ENCODE measurements at places on chromosomes 4 and X. TPM values are rescaled to one million over a fixed set of nuclear protein-coding genes. Genes with fewer than 3 reads are reported as not detected.

DNA sequence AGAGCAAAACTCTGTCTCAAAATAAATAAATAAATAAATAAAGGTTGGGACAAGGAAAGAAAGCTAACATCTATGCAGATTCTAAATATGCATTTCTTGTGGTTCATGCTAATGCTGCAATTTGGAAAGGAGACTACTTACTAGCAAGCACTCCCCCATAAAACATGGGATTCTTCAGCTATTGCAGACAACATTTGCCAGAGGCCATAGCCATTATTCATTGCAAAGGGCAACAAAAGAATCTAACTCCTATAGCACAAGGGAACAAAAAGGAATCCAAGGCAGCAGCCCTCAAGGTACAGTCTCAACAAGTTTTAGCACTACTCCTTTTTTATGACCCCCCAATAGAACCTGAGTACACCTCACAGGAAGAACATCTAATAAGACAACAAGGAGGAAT lies 8.0 kb upstream of the HERC5 start:
- H3K4me3 ChIP-seq, result no peak overlapping the region
- H3K4me1 ChIP-seq, result no peaks in the 10 kb centered on the region
- H3K36me3 ChIP-seq, result no peaks in the 10 kb centered on the region
- no peak overlapping the region for H3K27ac ChIP-seq
- no peaks in the 10 kb centered on the region for H3K27me3 ChIP-seq

The BMX gene
- not detected for total RNA-seq

The PF4V1 gene
- total RNA-seq, result not detected

The STK32B gene
- not detected for total RNA-seq

- no peaks in the 10 kb centered on the region for H3K4me1 ChIP-seq
- H3K4me3 ChIP-seq, result no peak overlapping the region
- no peaks in the 10 kb centered on the region for H3K36me3 ChIP-seq
- no peak for DNase-seq
- H3K27ac ChIP-seq, result no peak overlapping the region
Measured at GRCh38 chr4:149791851-149792250, 23.8 kb downstream of the IQCM start.

GRCh38 chr4:87843936-87844335 lies 11.2 kb downstream of the MEPE start:
- H3K27me3 ChIP-seq, result no peaks in the 10 kb centered on the region
- H3K4me1 ChIP-seq, result peaks cover 4% of the 10 kb centered on the region
- no peak for DNase-seq
- no peaks in the 10 kb centered on the region for H3K36me3 ChIP-seq
- no peak overlapping the region for H3K27ac ChIP-seq

DNA sequence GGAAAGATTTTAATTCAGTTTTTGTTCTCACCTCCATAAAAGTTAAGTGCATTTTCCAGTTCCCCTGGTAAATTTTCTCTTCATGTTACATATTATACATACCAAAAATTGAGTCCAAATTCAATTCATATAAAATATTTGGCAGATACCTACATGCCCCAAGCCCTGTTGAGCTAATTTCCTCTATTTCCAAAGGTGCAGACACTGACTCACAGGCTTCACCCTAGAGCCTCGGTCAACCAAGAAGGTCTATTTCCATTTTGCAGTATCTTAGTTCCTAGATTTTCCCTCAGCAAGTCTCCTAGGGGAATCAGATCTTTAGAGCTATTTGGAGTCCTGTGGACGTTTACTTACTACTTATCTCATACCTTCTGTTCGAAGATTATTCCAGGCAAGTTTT lies 174.4 kb downstream of the TSPAN5 start:
- H3K27ac ChIP-seq, result no peak overlapping the region
- peaks cover 9% of the 10 kb centered on the region for H3K4me1 ChIP-seq
- H3K4me3 ChIP-seq, result no peak overlapping the region
- no peaks in the 10 kb centered on the region for H3K27me3 ChIP-seq
- DNase-seq, result no peak
- H3K36me3 ChIP-seq, result no peaks in the 10 kb centered on the region

- H3K4me1 ChIP-seq, result no peaks in the 10 kb centered on the region
- no peak overlapping the region for H3K27ac ChIP-seq
- DNase-seq, result no peak
- no peaks in the 10 kb centered on the region for H3K36me3 ChIP-seq
- H3K27me3 ChIP-seq, result peaks cover 3% of the 10 kb centered on the region
- no peak overlapping the region for H3K4me3 ChIP-seq
Measured at GRCh38 chr4:26287756-26288155, 33.1 kb upstream of the RBPJ start.

GRCh38 chr4:151324752-151325110 lies 674 bp downstream of the SH3D19 start:
- no peaks in the 10 kb centered on the region for H3K36me3 ChIP-seq
- H3K4me3 ChIP-seq, result peak overlapping the region; percentile 27
- peaks cover 3% of the 10 kb centered on the region for H3K27me3 ChIP-seq
- DNase-seq, result no peak

- no peaks in the 10 kb centered on the region for H3K27me3 ChIP-seq
- no peak for DNase-seq
- peak overlapping the region; percentile 29 for H3K27ac ChIP-seq
Measured at GRCh38 chrX:48924270-48924669, 5.4 kb upstream of the PIM2 start.

The POU4F2 gene
- total RNA-seq, result not detected

DNA sequence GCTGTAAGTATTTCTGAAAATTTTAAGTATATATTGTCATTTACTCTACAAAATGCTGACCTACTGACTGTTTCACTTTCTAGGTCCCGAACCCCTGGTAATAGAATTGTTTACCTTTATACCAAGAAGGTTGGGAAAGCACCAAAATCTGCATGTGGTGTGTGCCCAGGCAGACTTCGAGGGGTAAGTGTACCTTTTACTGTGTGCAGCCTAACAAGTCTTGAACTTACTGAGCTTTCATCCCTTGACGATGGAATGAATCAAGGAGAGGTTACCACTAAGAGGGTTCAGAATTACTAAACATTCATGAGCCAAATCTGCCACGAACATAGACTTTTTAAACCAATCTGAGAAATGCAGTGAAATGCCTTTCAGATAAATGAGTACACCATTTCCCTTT lies 1.6 kb downstream of the RPL34 start:
- H3K4me3 ChIP-seq, result no peak overlapping the region
- H3K27me3 ChIP-seq, result no peaks in the 10 kb centered on the region
- H3K4me1 ChIP-seq, result peaks cover 29% of the 10 kb centered on the region
- H3K36me3 ChIP-seq, result peaks cover 49% of the 10 kb centered on the region

DNA sequence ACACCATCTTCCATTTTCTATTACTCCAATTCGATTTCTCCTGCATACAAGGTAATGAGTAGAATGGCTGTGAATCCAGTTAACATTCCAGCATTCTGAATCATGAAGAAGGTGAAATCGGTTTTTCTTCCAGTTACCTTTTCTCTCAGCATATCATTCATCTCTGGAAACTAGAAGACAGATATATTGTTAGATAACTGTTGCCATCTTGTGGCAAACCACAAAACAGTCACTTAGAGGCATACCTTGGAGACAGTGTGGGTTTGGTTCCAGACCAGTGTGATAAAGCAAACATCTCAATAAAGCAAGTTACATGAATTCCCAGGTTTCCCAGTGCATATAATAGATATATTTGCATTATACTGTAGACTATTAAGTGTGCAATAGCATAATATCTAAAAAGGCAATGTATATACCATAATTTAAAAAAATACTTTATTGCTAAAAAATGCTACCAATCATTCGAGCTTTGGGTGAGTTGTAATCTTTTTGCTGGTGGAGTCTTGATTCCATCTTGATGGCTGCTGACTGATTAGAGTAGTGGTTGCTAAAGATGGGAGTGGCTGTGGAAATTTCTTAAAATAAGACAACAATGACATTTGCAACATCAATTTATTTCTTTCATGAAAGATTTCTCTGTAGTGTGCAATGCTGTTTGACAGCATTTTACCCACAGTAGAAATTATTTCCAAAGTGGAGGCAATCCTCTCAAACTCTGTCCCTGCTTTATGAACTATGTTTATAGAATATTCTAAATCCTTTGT lies 82.1 kb downstream of the SLC39A8 start:
- no peaks in the 10 kb centered on the region for H3K4me1 ChIP-seq
- no peaks in the 10 kb centered on the region for H3K36me3 ChIP-seq
- no peak overlapping the region for H3K27ac ChIP-seq
- no peak for DNase-seq
- no peaks in the 10 kb centered on the region for H3K27me3 ChIP-seq

- no peak overlapping the region for H3K27ac ChIP-seq
- no peaks in the 10 kb centered on the region for H3K4me1 ChIP-seq
- no peak for DNase-seq
- no peak overlapping the region for H3K4me3 ChIP-seq
- no peaks in the 10 kb centered on the region for H3K36me3 ChIP-seq
- H3K27me3 ChIP-seq, result no peaks in the 10 kb centered on the region
Measured at GRCh38 chr4:147975325-147975724, 243.4 kb downstream of the ARHGAP10 start.

The CRLF2 gene
- 0.48 TPM for total RNA-seq

- H3K27me3 ChIP-seq, result no peaks in the 10 kb centered on the region
- no peak overlapping the region for H3K4me3 ChIP-seq
- no peak for DNase-seq
- peaks cover 11% of the 10 kb centered on the region for H3K4me1 ChIP-seq
- H3K36me3 ChIP-seq, result no peaks in the 10 kb centered on the region
- H3K27ac ChIP-seq, result no peak overlapping the region
Measured at GRCh38 chr4:152356428-152357034, 179.4 kb downstream of the FBXW7 start.

The BGN gene
- total RNA-seq, result 0.70 TPM

The MID1IP1 gene
- 65.2 TPM for total RNA-seq

DNA sequence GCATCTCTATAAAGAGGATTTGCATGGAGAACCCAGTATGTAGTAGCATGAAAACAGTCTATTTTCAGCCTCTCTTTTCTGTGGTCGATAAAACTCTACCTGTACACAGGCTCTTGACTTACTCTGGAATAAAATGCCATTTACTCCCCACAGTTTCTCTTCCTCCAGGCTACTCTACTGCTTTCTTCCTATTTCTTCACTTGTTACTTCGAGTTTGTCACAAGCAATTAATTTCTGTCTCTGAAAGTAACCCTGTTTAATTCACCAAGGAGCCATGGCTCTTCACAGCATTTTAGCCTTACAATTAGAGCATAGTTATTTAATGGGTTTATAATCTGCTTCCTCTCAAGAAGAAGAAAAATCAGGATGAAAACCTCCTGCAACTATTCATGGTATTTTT lies 472.9 kb upstream of the PRKX start:
- no peaks in the 10 kb centered on the region for H3K4me1 ChIP-seq
- no peak overlapping the region for H3K4me3 ChIP-seq

GRCh38 chrX:39665830-39666518 lies 431.8 kb downstream of the BCOR start:
- no peak for DNase-seq
- no peaks in the 10 kb centered on the region for H3K36me3 ChIP-seq
- H3K27ac ChIP-seq, result no peak overlapping the region
- H3K27me3 ChIP-seq, result no peaks in the 10 kb centered on the region
- no peak overlapping the region for H3K4me3 ChIP-seq

GRCh38 chr4:174752026-174752425 lies 77.0 kb downstream of the GLRA3 start:
- H3K36me3 ChIP-seq, result no peaks in the 10 kb centered on the region
- H3K27me3 ChIP-seq, result peaks cover 2% of the 10 kb centered on the region
- H3K4me3 ChIP-seq, result no peak overlapping the region
- no peak overlapping the region for H3K27ac ChIP-seq

The TMEM156 gene
- total RNA-seq, result 17.7 TPM

- H3K27me3 ChIP-seq, result no peaks in the 10 kb centered on the region
- no peak for DNase-seq
- H3K27ac ChIP-seq, result no peak overlapping the region
- no peaks in the 10 kb centered on the region for H3K36me3 ChIP-seq
Measured at GRCh38 chr4:167885872-167886271, 206.5 kb upstream of the ANXA10 start.

- H3K4me3 ChIP-seq, result peak overlapping the region; percentile 67
- DNase-seq, result no peak
- peaks cover 6% of the 10 kb centered on the region for H3K4me1 ChIP-seq
- no peaks in the 10 kb centered on the region for H3K36me3 ChIP-seq
- H3K27ac ChIP-seq, result no peak overlapping the region
Measured at GRCh38 chr4:94758700-94759399, 1.1 kb downstream of the BMPR1B start.

The CFI gene
- not detected for total RNA-seq

The ZDHHC15 gene
- total RNA-seq, result 0.35 TPM
